ENCODE measurements at places on chromosomes 11 and 22.
A peak's percentile ranks its signal among the peaks of the same experiment; 100 is the strongest.

GRCh38 chr22:46626911-46627805 is 7.0 kb downstream of the GRAMD4 start:
- no peak for DNase-seq

- DNase-seq = no peak
Observed at GRCh38 chr11:107962181-107962580, 33.9 kb downstream of the RAB39A start.

DNA sequence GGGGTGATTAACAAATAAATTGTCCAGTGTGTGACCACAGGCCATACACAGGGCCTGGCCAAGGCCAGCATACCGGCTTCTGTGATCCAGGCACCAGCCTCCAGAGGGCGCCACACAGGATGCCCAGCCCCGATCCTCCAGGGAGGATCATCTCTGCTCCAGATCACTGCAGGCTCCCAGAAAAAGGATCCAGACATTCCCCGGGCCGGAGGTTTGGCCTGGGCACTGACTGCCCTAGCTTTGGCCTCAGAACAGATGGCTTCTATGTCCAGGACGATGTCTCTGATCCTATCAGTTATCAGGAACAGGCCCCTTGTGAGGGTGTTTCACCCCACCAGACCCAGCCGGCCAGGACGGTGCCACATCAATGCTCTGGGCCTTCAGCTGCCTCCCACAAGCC is 74.5 kb upstream of the LMO1 start:
- DNase-seq = peak; percentile 22

GRCh38 chr11:1052133-1053011 is 15.9 kb upstream of the MUC6 start:
- DNase-seq = no peak

DNA sequence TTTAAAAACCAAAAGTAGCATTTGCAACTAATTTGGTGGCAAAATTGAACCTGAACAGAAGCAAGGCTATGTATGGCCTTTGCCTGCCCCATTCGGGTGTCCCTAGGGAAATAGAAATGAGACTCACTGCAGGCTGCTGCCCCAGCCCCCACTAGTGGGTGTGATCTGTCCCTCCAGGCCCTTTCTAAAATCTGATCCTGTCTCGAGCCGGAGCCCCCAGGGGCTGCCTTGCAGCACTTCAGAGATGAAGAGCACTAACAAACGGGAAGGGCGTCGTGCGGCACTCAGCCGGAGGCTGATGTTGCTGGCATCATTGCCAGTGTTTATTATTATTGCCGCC is 43.2 kb downstream of the CD82 start:
- DNase-seq = no peak
